WTC11 (cell line): ENCODE measurements at places on chromosomes 12 and 14. TPM values are rescaled to one million over a fixed set of nuclear protein-coding genes. Genes with fewer than 3 reads are reported as not detected.

The SMCO2 gene
- total RNA-seq = 0.32 to 0.71 TPM (median 0.52 TPM) in 3 replicates

The LRRK2 gene
- 0.23 to 0.46 TPM (median 0.46 TPM) in 3 replicates for total RNA-seq

The TAS2R42 gene
- not detected in 3 replicates for total RNA-seq

The PROX2 gene
- 0.04 to 0.27 TPM in 2 of 3 replicates, not detected in the other for total RNA-seq

The C12orf56 gene
- total RNA-seq = 2.5 to 5.3 TPM (median 4.1 TPM) in 3 replicates

The TBX5 gene
- 0.21 to 0.33 TPM (median 0.21 TPM) in 3 replicates for total RNA-seq

The LUM gene
- 0.28 to 0.73 TPM (median 0.64 TPM) in 3 replicates for total RNA-seq

The IL22 gene
- not detected in 3 replicates for total RNA-seq

- DNase-seq = no peak
Observed at GRCh38 chr12:116515684-116516083, 43.5 kb upstream of the MAP1LC3B2 start.

GRCh38 chr12:110458756-110459155 lies 8.6 kb upstream of the ARPC3 start:
- no peak for DNase-seq

GRCh38 chr14:29037411-29037810 lies 270.8 kb downstream of the FOXG1 start:
- DNase-seq = no peak

- DNase-seq = no peak
Observed at GRCh38 chr12:69105101-69105962, 134.0 kb upstream of the CPSF6 start.

DNA sequence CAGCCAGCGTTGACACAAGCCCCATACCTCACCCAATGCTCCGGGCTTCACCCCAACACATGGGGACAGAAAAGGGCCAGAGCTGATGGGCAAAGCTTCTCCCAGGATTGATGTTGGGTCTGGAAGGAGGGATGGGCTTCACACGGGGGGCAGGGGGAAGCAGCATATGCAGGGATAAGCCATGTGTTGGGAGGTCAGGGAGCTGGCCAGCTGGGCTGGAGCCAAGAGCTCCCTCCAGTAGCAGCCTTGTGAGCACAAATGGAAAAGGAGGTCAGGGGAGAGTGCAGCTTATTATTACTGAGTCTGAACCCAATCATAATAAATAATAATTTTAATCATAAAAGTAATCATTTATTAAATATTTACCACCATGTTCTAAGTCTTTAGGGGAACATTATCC lies 9.3 kb downstream of the PLEKHD1 start:
- DNase-seq = no peak

DNA sequence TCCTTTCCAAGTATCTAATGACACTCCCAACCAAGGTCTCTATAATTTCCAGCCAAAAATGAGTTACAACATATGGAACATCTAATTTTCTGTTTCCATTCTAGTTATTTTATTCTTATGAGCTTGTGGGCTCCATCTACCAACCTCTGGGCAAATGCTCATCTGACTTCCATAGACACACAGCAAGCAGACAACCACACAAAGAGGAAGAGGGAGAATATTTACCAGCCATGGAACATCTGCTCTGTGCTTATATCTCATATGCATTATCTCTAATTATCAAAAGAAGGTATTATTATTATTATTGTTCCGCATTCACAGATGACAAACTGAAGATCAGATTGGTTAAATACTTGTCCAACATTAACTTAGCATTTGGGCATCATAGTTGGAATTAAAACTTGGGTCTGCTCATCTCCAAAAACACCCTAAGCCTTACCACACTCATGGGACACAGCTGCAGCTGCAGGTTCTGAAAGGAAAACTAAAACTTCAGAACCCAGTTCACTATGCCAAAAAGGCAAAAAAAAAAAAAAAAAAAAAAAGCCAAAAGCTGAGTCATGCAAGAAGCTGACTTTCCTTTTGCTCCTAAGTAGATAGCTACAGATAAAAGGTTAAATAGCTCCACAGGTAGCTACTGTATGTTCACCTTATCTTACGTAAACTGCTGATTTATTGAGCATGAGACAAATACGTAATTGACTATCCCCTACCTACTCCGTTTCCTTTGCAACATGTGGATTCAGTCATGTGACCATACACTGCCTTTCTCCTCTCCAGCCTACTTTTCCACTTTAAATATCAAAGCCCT lies 23.6 kb upstream of the TCL1B start:
- no peak for DNase-seq

GRCh38 chr12:15547691-15548090 lies 225.4 kb downstream of the PTPRO start:
- no peak for DNase-seq

DNA sequence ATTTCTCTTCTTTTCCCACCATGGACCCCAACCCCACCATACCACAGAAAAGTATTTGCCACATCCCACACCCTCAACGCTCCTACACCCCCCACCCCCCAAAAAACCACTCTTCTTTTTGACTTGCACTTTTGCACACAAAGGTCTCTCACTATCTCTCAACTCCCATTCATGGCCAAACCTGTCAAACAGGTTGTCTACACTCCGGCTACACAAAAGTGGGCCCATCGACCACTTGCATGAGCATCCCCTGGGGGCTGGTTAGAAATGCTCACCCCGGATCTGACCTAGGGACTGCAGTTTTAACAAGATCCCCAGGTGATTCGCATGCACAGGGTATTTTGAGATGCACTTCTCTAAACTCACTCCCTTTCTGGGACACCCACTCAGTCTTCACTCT lies 248.2 kb downstream of the DPF3 start:
- no peak for DNase-seq

GRCh38 chr12:112331886-112332285 lies 50.3 kb downstream of the HECTD4 start:
- no peak for DNase-seq

DNA sequence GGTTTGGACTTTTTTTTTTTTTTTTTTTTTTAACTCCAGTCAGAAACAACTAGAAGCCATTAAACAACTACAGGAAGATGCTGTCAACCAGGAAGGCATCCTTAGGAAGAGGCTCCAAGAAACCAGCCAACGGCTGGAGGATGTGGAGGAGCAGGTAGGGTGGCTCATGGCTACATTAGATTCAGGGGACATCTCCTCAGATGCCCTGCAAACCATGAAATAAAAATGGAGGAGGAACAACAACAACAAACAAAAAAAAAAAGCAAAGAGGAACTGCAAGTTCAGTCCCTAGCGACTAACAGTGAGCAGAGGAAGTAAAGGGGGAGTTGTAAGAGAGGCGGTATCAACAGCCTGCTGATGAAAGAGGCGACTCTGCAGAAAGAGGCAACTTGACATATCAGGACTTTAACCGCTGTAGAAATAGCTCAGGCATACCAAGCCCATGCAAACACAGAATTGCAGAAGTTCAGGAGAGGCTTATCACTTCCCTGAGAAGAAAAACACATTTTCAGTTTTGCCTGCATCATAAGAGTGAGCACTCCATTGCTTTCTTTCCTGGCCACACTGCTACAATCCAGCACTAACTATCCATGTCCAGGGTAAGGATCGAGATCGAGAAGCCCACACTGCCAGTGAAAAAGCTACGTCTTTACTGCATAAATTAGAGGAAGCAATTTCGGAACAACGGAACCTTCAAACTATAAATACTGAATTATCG lies 103.5 kb upstream of the BCAT1 start:
- DNase-seq = no peak

- peak; percentile 42 for DNase-seq
Observed at GRCh38 chr14:57831981-57832380, 33.9 kb downstream of the SLC35F4 start.

DNA sequence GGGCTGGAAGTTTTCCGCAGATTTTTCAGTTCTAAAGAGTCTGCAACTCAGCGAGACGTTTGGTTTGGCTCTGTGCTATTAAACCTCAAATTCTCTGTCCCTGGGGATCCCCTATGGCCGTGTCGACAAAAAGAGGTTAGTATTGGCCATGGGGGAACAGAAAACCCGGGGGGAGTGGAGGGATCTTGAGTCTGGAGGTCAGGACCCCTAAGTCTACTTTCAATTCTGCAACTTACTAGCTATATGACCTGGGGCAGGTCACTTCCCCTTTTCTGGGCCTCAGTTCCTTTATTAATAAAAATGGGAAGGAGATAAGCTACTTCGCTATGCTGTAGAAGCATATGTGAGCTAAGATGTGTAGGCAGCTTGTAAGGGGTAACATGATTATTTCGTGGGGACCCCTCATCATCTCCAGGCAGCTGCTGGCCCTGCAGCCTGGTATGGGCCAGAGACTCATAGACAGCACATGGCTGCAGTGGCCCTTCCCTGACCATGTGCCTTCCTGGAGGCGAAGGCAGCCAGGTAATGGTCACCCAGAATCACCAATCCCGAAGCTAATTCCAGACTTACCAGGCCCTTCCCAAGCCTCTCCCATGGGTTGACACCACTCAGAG lies 8.6 kb downstream of the ASB2 start:
- no peak for DNase-seq

DNA sequence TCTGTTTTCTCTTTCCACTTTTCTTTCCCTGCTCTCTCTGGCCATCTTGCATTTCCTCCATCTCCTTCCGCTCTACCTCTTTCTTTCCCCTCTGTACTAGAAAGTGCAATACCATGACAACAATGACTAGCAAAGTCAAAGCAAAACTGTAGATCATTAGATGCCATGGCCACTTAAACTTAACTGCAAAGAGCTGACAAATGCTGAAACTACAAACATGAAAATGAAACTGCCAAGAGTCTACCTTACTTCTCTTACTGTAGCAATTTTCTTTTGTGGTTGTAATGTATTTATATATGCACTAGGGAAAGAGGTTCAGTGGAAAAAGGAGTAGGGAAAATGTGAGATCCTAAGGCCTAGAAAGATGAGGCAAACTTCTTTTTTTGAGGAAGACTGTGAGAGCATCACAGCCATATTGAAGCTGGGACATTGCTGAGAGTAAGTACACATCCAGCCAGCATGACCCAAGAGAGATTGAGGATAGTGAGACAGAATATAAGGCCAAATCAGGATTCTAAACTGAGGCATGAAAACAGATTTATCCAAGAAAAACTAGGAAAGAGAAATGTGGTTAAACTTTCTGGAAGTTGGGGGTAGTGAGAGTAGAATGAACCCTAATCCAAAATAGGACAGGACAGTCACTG lies 276.6 kb upstream of the NAV3 start:
- no peak for DNase-seq

DNA sequence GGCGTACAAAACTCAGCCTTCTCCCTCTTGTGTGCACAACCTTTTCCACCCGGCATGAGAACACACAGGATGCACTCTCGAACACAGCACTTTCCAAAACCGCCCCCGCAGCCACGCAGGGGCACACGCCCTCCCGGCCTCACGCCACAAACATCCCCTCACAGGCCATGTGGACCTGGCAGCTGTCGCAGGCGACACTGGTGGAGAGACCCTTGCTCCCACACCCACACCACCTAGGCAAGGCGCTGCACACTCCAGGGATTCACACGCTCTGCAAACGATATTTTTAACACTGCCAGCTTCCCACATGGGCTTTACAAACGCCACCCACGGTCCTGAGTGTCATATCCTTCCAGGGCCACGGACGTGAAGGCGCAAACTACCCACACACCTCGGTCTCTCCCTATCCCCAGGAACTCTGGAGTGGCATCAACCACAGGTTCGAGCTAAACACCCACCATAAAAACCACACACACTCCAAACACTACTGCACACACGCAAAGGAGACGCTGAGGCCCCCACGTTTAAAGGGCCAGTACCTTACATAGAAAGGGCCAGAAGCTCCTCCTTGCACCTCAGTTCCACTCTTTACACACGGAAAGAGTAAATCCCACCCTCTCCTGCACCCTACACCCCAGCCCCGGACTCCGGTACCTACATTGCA lies 12.4 kb upstream of the ITGB7 start:
- no peak for DNase-seq

DNA sequence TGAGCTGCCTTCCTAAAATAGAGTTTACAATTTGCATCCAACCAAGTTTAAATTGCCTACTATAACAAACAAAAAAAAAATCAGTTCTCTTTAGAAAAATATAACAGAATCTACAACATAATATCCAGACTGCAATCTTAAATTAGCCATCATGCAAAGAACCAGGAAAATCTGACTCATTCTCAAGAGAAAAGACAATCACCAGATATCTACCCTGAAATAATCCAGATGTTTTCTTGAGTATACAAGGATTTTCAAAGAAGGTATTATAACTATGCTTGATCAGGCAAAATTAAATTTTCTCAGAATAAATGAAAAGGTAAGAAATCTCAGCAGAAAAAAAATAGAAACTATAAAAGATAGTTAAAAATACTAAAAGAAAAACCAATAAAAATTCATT lies 115.6 kb downstream of the CCER1 start:
- no peak for DNase-seq
